ENCODE measurements at places on chromosomes 5 and 9.

DNA sequence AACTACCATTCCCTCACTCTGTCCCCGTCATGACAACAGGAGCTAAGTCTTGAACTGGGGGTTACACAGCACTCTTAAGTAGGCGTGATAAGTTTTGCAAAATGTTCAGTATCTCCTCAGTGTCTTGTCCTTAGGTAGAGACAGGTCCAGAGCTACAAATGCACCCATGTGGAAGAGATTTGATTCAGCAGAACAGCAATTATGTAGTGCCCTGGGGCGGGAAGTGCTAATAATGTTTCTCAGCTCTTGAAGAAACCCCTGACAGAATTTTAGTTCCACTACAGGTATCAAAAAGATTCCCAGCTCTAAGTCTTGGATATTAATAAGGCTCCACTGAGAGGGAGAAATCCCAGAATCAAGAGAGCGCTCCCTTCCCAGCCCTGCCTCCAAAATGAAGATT, 49.6 kb downstream of the DCP2 start:
- DNase-seq = no peak

DNA sequence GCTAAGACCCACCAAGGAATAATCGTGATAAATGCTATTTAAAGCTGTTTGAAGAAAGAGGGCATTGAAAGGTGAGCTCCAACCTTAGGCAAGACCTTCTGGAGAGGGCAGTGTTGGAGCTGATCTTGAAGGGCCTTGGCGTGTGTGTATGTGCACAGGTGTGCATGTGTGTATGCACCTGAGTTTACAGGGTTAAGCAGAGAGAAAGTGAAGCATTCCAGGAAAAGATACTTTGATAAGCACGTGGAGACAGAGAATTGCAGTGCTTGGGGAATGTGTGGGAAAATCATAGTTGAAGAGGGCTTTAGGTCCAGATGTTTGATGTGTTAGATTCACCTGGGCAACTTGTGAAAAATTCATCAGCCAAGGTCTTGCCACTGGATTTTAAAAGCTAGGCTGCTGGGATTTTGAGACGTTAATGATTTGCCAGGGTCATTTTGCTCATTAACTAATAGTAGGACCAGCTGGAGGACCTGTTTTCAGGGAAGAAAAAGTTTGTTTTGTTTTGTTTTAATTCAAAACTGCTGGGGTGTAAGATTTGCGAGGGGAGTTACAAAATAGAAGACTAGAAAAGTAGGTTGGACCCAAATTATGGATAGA, 78.3 kb upstream of the ANKRD55 start:
- DNase-seq = no peak

- no peak for DNase-seq
Observed at GRCh38 chr5:59600998-59601397, 292.5 kb downstream of the PDE4D start.

DNA sequence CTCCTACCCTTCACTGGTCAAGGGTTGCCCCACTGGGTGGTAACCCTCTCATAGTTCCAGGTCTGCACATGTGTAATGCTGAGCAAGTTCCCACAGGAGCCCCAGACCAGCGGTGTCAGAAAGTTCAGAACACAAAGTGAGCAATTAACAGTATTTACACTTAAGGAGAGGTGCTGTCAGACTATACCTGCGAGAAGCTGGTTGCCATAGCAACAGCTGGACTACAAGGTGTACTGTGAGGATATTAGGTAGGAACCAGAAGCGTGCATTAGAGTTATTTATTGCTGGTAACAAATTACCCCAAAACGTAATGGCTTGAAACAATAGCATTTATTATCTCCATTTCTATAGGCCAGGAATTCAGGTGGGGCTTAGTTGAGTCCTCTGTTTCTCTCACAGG, 317.0 kb upstream of the RPS23 start:
- DNase-seq = no peak

DNA sequence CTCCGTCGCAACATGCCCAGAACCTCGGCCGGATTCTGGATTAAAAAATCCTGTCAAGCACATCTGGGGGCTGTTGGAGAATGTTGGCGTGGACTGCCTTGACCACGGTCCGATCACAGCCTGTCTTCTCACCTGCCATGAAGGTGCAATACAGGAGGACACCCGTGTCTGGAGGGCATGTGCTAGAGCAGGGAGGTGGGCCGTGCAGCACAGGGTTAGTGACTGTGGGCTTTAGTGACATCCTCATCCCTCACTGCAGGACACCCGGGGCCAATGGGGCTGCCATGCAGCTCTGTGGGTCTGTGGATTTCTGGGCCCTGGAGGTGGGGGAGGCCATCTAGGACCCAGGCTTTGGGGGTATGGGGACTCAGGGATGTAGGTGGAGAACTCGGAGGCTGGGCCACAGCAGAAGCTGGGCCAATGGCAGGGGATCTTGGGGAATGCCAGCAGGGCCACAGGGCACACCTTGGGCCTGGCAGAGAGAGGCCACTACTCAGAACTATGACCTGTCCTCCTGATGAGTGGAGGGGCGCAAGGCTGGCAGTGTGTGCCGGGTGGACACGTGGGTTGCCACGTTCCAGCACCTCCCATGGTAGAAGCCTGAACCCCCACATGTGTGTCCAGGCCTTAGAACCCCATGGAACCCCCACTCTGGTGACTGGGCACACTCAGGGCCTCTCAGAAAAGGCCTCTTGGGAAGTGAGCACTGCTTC, 23.3 kb downstream of the ZDHHC11B start:
- no peak for DNase-seq

DNA sequence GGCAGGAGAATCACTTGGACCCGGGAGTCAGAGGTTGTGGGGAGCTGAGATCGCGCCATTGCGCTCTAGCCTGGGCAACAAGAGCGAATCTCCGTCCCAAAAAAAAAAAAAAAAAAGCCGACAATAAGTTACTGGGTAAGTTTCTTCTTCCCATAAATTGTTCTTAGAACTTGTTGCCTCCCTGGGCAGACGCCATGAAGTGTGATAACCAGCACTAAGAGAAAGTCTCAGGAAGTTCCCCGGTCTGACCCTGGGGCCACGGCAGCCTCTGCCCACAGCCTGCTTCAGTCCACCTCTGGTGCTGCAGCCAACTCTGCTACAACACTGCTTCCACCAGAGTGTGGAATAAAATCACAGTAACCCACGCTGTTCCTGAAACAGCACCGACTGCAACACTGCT, 19.1 kb downstream of the LPCAT1 start:
- no peak for DNase-seq

- DNase-seq = no peak
Observed at GRCh38 chr9:91761362-91761761, 188.7 kb downstream of the ROR2 start.

GRCh38 chr5:80797428-80798024, 142.7 kb upstream of the DHFR start:
- no peak for DNase-seq

GRCh38 chr5:178573216-178573615, 17.0 kb downstream of the COL23A1 start:
- DNase-seq = no peak

DNA sequence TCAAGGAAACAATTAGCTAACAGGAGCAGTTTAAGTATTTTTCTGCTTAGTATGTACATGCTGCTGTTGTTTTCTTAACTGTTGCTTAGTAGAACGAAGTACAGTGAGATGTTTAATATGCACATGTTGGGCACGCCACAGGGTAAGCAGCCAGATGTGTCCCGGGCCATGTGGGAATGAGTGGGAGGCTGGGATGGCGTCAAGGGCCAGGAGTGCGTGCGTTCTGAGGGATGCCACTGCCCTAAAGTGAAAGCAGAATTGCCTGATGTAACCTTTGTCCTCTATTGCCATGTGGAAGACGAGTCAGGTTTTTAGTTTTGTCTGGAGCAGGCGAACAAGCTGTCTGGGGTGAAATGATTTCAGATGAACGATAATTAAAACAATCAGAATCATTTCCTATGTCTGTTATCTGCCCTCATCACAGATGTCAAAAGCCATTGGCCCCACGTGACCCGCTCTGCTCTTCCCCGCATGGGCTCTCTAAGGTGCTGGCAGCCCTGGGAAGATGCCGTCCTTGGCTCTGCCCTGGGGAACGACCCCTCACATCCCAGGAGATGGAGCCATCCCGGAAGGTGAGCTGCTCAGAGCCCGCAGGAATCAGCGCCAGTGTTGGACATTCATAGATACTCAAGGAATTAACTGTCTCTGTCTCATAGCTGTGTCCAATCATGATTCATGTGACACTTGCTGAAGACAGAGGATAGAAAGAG, 356.6 kb upstream of the IRX4 start:
- no peak for DNase-seq

GRCh38 chr5:169921384-169921783, 58.9 kb downstream of the INSYN2B start:
- DNase-seq = no peak

GRCh38 chr5:137714946-137715345, 20.9 kb downstream of the KLHL3 start:
- no peak for DNase-seq

GRCh38 chr9:131320031-131320685, 30.6 kb downstream of the PLPP7 start:
- DNase-seq = no peak

GRCh38 chr5:14316471-14316870, 173.3 kb downstream of the TRIO start:
- DNase-seq = no peak

- no peak for DNase-seq
Observed at GRCh38 chr9:105725370-105725769, 31.0 kb downstream of the TMEM38B start.

- DNase-seq = no peak
Observed at GRCh38 chr5:8756498-8757084, 789.3 kb downstream of the SEMA5A start.

DNA sequence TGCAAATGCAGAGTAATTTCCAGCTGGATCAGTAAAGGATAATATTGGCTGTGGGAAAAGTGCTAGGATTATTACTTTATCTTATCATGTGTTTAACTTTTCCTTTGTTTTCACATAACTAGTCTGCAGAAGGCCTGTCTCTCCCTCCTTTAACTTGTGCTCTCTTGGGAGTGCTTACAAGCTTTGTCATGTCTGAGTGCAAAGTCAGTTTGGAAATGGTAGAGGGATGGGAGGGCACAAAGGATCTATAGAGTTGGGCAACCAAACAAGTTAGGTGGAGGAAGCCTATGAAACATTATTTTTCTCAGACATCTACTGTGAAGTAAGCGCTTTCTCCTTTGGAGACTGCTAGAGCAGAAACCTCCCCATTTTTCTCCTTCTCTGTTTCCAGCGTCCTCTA, 308.8 kb downstream of the ARHGAP26 start:
- DNase-seq = no peak

GRCh38 chr9:80218328-80218727, 646.6 kb downstream of the TLE4 start:
- DNase-seq = no peak

DNA sequence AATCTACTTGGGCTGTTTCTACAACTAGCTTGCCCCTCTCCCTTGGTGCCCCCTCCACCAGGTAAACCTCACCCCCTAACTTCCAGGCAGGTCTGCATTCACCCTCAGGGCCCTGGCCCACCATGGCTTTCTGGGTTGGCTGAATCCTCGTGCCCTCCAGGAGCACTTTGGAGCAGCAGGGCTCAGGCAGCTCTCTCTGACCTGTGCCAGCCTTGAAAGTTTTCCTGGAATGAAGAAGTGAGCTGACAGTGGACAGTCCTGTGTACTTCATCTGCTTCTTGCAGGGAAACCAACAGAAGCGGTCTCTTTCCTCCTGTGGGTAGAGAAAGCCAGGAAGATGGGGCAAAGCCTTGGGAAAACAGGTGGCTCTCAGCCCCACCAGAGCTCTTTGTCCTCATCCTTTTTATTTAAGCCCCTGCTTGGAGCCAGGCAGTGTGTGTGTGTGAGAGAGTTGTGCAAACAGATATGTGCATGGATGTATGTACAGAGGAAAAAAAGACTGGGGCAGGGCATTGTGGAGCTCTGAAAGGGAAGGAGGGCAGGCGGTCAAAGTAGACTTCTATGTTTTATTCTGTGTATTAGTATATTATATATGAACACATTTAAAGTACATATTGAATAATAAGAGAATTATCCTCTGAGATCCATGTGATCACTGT, 62.3 kb upstream of the SPRY4 start:
- no peak for DNase-seq

DNA sequence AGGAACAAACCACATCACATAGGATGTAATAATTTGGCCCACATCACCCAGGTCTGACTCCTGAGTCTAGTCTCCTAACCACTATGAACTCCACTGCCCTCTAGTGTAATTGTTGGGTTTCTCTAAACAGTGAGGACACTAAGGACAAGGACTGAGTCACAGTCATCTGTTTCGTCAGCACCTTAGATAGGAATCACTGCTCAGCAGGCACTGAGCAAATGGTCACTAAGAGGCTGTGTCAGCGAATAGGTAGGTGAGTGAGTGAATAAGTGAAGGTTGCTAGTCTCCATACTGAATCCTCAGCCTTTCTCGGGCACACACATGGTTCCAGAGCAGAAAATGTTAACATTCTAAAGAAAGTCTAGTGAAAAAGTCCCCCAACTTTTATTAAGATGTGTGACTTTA, 278.6 kb downstream of the SPOCK1 start:
- DNase-seq = no peak

DNA sequence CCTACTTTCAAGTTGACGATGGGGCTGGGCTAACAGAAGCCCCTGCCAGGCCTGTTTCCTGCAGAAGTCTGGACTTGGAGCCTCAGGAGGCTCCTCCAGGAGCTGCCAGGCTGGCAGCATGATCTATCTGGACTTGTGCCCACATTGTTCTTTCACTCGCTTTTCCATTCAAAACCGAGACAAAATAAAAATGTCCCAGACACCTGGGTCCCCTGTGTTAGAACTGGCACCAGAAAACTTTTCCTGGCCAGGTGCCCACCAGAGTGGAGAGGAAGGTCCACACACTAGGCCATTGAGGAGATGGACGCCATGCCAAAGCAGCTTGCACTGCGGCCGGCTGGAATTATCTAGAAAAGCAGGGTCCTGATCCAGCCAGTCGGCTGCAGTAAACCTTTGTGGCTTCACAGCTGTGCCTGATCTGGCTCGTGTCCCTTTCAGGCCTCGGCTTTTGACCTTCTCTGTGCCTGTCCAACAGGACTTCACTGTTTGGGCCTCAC, 78.2 kb downstream of the GCNT1 start:
- DNase-seq = no peak

- DNase-seq = no peak
Observed at GRCh38 chr9:20009606-20010005, 220.8 kb upstream of the SLC24A2 start.

DNA sequence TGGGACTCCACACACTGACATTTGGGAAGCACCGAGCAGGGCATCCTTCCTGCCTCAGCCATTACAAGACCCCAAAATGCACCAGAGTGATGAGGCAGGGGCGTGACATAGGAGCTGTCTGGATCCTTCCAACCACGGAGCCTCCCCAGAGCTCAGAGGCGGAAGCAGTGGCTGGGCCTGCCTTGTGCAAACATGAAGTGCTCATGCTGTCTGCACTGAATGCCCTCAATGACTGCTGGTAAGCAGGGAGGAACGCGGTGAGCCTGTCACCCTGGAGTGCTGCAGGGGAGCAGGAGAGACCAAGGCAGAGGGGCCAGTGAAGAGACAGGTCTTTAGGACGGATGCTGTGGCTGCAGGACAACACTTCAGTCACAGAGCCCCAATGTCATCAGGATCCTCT, 60.2 kb upstream of the HRH2 start:
- DNase-seq = no peak
